ENCODE measurements at places on chromosomes 7 and 10.

DNA sequence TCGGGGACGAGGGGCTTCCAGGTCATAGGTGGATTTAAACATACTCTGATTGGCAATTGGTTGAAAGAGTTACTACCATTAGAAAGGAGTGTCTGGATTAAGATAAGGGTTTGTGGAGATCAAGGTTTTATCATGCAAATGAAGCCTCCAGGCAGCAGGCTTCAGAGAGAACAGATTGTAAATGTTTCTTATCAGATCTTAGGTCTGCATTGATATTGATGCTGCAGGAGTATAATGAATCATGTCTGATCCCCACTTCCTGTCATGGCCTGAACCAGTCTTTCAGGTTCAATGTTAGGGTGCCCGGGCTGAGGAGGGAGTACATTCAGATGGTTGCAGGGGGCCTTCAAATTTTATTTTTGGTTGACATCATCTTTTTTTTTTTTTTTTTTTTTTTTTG is 51.4 kb downstream of the SH3PXD2A start:
- no peak for DNase-seq

GRCh38 chr10:19719284-19719683 is 96.9 kb upstream of the PLXDC2 start:
- peak; percentile 79 for DNase-seq

GRCh38 chr7:106047818-106048705 is 64.0 kb downstream of the SYPL1 start:
- DNase-seq: no peak

- DNase-seq: no peak
These were observed 55.1 kb downstream of the ANKMY2 start for GRCh38 chr7:16590424-16590823.

DNA sequence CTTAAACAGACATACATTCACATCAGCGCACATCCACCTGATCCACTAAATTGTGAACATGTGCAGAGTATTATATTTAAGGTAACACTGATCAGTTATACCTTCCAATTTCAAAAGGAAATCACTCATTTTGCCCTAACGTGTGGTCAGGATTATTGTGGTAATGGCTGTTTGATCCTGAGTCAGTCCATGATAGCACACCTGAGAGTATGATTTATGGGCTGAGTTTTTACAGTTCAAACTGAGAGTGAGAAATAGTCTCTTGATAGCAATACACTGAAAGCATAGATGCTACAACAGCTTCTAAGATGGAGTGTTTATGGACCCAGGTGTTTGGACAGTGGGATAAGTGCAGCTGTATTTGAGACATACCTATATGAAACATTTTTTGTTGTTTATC is 96.7 kb downstream of the KIF20B start:
- DNase-seq: no peak

GRCh38 chr10:43114088-43114742 is 24.0 kb upstream of the CSGALNACT2 start:
- DNase-seq: no peak

- DNase-seq: no peak
These were observed 8.2 kb downstream of the SLC39A12 start for GRCh38 chr10:17959870-17960269.

- DNase-seq: no peak
These were observed 32.3 kb downstream of the OAT start for GRCh38 chr10:124386186-124387077.

DNA sequence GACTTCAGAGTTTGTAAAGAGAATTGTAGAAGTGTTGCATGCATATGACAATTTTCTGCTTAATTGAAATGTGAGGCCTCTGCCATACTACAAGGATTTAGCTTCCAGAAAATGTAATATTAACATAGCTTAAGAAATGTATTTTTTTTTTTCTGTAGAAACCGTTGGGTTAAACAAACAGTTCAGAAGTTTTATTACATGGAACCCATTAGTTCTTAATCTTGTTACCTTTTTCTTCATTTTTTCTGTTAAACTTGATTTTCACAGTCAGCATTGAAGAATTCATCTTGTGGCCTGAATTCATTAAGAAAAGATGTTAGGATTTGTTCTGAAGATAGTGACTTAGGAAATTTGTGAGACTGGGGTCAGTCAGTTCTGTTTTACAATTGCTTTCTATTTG is 4.9 kb downstream of the PTEN start:
- no peak for DNase-seq

GRCh38 chr10:99123336-99123735 is 112.3 kb downstream of the HPSE2 start:
- DNase-seq: no peak

GRCh38 chr7:1964913-1965578 is 267.7 kb downstream of the MAD1L1 start:
- DNase-seq: no peak

DNA sequence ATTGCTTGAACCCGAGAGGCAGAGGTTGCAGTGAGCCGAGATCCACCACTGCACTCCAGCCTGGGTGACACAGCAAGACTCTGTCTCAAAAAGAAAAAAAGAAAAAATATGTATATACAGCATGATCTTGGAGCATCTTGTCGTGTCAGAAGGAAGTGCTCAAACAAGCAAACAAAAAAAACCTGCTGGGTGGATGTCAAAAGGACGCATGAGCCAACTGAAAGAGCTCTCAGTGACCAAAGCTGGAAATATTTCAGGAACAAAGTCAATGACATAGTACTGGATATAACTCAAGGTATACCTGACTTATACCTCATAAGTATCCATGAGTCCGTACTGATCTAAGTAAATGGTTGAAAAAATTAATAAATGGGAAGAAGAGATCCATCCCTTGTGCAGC is 94.6 kb upstream of the ANLN start:
- DNase-seq: no peak

- DNase-seq: no peak
These were observed 152.4 kb downstream of the ACTR3B start for GRCh38 chr7:152911922-152912321.

DNA sequence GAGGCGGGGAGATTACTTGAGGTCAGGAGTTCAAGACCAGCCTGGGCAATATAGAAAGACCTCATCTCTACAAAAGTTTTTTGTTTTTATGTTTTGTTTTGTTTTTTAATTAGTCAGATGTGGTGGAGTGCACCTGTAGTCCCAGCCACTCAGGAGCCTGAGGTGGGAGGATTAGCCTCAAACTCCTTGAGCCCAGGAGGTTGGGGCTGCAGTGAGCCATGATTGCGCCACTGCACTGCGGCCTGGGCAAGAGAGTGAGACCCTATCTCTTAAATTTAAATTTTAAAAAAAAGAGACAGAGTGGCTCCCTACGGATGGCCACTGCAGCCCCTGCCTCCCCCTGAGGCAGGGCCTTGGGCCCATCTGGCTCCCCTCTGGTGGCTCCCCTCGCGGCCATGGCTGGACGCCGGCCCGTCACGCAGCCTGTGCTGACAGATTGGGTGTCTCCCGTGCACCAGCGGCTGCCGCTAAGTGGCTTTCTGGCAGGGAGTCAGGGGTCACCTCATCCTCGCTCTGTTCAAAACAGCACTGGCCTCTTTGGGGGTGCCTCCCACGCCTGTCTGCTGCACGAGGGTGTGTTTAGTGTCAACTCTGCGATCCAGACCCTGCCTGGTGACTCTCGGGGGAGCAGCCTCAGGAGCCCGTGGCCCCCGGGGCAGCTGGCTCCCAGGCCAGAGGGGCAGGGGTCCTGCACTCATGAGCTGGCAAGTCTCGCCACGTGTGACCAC is 44.4 kb upstream of the ELN start:
- DNase-seq: no peak

GRCh38 chr10:80356563-80356988 is at the start of the genes DYDC1 and DYDC2:
TSS of gene DYDC1 (minus strand) at chr10:80356755. CDS start at chr10:80352601, 4,154 bp downstream.
TSS of gene DYDC2 (plus strand) at chr10:80356781. CDS start at chr10:80362444, 5,663 bp downstream.
- peak; percentile 62 for DNase-seq

- DNase-seq: peak; percentile 96
These were observed 222.4 kb downstream of the RPS24 start for GRCh38 chr10:78255796-78256638.

DNA sequence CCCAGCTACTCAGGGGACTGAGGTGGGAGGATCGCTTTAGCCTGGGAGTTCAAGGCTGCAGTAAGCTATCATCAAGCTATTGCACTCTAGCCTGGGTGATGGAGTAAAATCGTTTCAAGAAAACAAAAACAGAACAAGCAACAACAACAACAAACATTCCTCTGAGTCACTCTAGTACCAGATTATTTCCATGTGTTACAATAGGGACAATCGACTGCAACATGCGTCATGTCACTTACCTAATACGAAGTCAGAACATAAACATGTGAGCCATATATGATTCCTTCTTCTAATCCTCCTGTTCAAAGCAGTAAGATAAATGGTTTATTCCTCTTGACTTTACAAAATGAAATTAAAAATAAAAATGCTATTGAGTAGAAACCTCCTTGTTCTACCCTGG is 57.3 kb downstream of the ZNF438 start:
- DNase-seq: no peak

DNA sequence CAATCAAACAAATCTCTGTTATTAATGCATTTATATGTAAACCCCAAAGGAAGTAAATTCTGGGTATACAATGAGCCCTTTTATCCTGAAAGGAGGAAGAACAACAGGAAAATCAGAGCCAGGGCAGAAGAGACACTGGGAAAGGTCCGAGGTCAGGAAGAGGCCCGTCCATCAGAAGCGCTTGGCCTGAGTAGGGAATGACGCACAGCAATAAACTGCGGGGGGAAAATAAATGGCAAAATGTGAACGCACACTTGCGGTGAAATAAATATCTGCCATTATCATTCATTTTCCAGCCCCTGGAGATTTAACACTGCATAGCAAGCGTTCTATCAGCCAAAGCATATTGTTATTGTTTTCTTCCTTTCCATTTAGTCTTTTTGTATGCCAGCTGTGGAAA is 243.4 kb downstream of the COBL start:
- no peak for DNase-seq

DNA sequence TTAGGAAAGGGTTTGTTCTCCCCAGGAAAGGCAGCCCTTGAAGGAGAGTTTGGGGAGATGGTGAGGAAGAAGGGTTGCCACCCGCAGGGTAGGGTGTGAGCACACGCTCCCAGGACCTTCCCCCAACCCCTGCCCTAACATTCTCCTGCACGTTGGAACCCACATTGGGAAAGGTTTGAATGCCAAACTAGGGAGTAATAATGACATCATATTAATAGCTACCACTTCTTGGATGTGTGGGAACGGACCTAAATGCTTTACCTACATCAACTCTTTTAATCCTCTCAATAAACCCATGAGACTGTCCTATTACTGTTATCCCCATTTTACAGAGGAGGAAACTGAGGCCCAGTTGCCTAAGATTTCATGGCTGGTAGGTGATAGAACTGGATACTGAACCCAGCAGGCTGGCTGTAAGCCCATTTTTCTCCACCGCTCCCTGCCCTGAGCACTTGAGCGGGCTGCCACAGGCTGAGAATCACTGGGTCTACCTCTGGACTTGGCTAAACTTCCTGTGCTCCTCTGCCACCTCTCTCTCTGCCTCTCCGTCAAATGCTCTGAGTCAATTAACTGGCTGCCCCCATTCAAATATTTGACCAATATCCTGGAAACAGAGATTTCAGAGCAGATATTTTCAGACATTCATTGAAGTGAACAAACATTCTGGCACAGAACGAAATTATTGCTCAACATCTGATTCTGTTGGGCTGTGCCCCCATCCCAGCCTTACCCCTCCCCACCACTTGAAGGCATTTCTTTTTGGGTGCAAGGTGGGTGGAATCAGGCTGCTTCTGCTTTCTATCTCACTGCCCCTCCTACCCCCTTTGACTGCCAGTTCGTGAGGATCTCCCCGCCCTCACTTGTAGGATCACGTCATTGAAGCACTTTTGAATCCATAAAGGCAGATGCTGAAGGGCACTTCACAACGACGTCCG is 129.7 kb downstream of the C10orf105 start:
- DNase-seq: no peak

- no peak for DNase-seq
These were observed 108.6 kb upstream of the GPR26 start for GRCh38 chr10:123557366-123558108.

- DNase-seq: no peak
These were observed 15.9 kb downstream of the COL1A2 start for GRCh38 chr7:94410413-94411187.

DNA sequence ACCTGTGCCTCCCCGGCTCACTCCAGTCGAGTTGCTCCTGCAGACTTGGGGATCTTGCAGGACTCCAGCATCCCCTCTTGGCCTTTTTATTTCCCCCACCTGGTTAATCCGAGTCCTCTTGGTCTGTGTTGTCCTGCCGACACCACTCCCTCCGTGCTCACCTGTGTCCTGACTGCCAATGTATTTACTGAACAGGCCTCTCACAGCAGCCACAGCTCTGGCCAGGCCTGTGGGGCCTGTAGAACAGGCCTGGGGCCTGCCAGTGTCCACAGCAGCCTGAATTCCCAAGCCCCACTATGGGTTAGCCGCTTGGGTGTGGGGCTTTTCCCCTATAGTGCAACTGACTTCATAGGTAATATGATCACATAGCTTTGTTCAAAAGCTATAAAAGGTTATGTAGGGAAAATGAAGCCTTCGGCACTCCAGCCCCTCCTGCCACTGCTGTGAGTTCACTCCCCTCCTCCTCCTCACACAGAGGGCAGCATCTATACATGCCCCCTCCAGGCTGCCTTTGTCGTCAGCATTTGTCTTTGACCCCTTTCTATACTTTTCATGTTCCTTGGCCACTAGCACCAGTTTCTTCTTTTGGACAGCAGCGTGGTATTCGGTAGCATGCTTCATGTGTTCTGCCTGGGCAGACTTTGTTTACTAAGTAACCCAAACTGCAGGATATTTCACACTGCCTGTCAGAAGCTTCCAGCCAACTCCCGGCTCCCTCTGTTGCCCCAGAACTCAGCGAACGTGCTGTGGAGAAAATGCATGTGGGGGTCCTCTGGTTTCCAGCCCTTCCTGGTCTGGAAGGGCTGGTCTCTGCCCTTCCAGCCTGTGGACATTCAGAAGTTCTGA is 46.1 kb downstream of the ZNF467 start:
- no peak for DNase-seq

DNA sequence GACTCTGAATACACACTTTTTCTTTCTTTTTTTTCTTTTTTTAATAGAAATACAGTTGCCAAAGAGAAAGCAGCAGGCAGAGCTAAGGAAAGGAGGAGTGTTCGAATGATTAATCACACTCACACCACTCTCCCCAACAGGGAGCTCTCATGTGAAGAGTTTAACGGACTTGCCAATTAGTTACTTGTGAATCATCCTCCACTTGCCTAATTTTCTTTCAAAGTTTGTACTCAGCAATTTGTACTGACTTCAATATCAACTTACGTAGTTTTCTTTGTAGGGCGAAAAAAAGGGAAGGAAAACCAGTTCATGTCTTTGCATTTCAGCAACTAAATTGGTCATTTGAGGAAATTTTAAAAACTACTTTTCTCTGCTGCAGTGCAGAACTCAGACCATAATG is 109.2 kb downstream of the PIP4K2A start:
- DNase-seq: peak; percentile 82
